Peyer's patch (tissue), 4 donors: ENCODE measurements at places on chromosomes 12 and 14.

DNA sequence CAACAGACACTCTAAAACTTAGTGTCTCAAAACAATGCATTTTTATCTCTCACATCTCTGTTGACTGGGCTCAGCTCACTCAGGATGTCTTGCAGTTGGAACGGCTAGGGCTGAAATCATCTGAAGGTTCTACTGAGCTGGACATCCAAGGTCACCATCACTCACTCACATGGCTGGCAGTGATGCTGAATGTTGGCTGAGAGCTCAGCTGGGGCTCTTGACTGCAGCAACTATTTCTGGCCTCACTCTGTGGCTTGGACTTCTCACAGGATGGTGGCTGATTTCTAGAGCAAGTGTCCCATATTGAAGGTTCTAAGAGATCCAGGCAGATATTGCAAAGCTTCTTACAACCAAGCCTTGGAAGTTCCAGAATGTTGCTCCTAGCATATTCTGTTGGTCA lies 166.5 kb downstream of the ZFP36L1 start:
- DNase-seq = no peak

DNA sequence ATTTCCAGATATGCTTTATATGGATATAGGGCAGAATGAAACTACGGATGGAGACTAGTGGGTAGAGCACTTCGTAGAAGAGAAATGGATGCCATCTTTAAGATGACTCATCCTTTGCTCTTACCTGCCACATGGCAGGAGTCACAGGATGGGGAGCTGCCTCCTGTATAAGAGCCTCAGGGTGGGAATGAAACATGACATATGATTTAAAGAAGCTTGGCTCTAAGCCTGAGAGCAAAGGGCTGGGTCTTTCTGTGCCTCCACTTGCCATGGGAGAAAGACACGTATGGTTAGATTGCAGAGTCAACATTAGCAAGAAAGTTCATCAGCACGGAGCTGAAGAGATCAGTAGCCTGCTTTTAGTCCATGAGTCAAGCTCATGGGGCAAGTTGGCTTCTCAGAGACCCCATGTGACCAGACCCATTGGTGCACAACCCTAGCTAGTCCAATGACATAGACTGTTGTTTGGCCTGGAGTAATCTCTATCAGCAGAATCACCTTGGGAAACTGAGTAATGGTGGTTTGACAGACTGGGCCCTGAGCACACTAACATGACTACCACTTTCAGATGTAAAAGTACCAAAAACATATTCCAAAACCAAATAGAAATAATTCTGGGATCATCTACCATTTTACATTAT lies 38.1 kb upstream of the IL22 start:
- no peak for DNase-seq

GRCh38 chr12:104729091-104729490 lies 229.0 kb downstream of the SLC41A2 start:
- DNase-seq = no peak

- DNase-seq = no peak
Observed at GRCh38 chr12:14410841-14411569, 45.5 kb downstream of the ATF7IP start.

- no peak for DNase-seq
Observed at GRCh38 chr14:51884086-51884927, 23.9 kb downstream of the GNG2 start.

DNA sequence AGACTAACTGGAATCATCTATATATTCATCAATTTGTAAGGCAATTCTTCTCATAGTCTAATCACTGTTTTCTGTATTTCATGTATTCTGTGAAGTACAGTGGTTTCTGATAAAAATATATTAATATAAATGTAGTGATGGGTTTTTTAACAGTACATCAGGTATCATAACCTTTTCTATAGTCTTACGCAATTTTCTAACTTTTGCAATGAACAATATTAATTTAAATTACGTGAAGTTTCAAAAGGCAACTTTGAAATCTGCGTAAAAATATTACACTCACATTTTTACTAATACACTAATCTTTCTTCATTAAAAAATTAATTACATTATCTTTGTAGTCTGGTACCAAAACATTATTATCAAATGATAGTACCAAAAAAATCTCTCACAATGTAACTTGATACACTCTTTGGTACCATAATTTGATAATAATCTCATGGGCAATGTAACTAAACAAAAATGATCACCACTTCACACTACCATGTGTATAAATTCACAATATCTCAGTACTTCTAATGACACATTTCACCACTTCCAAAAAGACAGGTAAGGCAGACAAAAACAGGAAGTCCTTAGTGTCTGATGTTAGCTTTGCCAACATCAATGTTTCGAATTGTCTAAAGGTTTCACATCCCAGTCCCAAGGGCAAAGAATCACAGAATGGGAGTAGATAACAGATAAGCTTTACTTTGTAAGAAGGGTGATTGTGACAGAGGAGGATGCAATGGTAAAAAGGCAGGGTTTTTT lies 8.7 kb downstream of the DNAI7 start:
- DNase-seq = no peak
